ENCODE measurements at places on chromosomes 16 and 17.

DNA sequence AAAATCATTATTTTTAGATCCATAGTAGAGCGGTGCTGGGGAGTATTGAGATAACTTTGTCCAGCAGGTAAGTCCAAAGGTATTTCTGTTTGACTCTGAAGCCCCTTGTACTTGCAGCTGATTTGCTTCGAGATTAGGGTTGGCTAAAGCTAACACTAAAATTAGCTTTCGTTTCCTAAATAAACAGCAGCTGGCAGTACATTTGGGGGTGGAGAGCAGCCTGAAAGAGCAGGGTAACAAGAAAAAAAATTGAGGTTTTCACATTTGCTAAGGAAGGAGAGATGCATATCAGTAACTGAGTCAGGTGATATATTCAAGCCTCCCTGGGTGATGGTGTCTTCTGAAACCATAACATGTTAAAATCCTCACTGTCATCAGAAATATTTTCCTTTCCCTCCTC is 37.4 kb upstream of the TMC5 start:
- DNase-seq, result no peak

GRCh38 chr16:31135535-31136286 is at the start of gene PRSS8:
Gene PRSS8 (minus strand): TSS chr16:31135727. CDS start chr16:31135498, 229 bp downstream.
- no peak for DNase-seq

GRCh38 chr17:2904135-2904534 is 107.9 kb downstream of the RAP1GAP2 start:
- no peak for DNase-seq

DNA sequence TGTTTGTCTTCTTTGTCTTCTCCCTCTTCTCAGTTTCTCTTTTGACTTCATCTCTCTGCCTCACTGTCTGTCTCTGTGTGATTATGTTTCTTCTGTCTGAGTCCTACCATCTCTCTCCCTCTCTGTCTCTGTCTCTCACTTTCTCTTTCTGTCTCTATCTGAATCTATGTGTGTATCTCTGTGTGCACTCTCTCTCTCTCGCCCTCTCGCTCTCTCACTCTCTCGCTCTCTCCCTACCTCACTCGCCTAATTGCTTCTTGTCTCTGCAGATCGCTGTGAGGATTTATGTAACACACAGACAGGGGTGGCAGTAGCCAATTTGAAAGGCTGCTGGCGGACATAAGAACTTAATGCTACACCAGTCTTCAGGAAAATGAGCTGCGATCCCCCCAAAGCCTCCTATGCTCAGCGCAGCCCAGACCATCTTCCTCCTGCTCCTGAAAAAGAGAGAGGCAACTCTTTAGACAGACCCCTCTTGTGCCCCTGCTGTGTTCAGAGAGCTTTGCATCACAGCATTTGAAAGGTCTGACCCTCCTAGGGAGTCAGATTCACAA is 140.9 kb downstream of the CCT6B start:
- DNase-seq, result no peak
